ENCODE measurements at places on chromosomes 1 and 21.

DNA sequence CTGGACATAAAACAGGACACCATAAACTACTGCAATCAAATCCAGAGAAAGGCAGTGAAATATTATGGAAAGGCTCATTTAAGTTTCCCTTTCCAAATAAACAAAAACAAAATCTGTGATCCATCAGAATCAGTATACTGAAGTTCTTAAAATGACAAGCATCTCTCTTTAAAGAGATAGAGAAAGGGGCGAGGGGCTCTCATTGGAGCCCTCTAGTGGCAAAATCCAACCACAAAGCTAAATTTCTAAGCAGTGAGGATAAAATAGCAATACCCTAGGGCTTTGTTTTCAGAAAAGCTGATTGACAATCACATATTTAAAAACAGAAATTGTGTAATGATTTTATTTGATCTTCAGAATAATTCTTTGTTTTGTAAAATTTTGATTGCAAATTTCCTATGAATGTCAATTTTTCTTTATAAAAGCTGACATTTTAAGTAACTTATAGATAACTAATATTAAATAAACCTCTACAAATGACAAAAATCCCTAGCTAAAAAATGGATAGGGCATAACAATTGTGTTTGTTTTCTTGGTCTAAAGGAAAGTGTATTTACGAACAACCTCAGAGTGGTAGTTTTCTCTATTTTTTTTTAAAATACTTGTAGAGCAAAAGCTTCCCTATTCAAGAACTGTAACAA lies 138.2 kb downstream of the COL24A1 start:
- DNase-seq = peak; percentile 31

GRCh38 chr1:62436039-62436465 lies 797 bp upstream of the USP1 start:
- no peak for DNase-seq

- no peak for DNase-seq
These were observed 42.6 kb upstream of the HMGB4 start for GRCh38 chr1:33821291-33821690.

DNA sequence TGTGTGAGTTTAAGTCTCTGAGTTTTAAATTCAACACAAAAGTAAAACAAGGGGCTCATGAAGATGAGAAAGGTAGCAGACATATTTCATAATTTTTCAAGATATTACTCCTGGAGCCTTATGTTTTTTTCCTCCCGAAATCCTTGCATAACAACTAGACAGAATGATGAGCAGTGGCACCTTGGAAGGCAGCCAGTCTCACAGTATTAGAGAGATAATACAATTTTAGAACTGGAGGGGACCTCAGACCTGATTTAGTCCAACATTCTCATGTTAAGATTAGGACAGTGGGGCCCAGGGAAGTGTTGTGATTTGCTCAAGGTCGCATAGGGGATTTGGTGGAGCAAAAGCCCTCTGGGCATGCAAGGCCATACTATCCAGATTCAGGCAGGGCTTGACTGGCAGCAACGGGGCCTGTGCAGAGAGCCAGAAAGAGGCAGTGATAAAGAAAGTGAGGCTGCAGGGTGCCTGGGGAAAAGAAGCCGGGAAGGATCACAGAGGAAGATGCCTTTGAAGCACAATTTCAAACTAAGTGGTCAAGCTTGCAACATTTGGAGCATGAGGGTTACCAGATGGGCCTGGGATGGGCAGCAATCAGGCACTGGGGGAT lies 31.4 kb upstream of the BCL9 start:
- no peak for DNase-seq

- no peak for DNase-seq
These were observed 49.0 kb upstream of the LRP8 start for GRCh38 chr1:53376742-53377437.

All from NCI-H524 (cell line).